Hematopoietic multipotent progenitor cell treated with erythropoietin and hydrocortisone succinate and interleukin-3 and kit ligand, for 17 days (in vitro differentiated cells): ENCODE measurements at places on chromosomes 2 and 18.

- no peak for DNase-seq
Observed at GRCh38 chr2:64322433-64322832, 131.5 kb upstream of the LGALSL start.

GRCh38 chr2:53096351-53096750 lies 671.3 kb upstream of the CHAC2 start:
- DNase-seq, result no peak

DNA sequence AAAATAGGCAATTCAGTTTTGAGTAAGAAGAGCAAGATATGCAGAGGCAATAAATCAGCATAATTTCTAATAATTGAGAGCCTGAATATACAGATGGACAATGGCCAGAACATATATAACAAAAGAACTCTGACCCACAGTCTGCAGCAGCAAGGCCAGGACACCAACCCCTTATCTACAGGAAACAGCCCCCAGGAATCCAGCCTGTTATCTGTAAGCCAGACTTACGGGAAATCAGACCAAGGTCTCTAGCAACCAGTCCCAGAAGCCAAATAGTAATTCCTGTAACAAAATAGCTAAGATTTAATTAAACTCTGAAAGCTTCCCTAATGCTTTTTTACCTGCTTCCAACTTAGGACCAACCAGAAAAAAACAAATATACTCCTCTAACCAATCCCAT lies 434.5 kb upstream of the GYPC start:
- DNase-seq, result no peak

GRCh38 chr2:20164734-20165478 lies 60.0 kb downstream of the SDC1 start:
- DNase-seq, result no peak

- no peak for DNase-seq
Observed at GRCh38 chr18:6939972-6940371, 177.6 kb downstream of the LAMA1 start.

DNA sequence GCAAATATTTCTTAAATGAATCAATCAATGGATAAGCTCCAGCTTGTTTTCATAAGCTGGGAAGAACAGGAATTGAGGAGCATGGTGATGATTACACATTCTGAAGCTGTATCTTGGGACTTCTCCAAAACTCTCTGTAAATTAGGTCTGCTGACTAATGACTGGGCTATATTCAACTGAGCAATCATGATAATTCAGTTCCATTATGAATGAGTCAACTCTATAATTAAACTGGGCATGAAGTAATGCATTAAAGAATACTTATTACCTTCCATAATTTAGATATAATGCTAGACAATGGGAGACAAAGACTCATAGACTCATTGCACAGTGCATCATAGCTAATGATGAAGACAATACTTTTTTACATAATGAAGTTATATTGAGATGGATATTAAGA lies 207.4 kb downstream of the CBLN2 start:
- DNase-seq, result no peak

- DNase-seq, result no peak
Observed at GRCh38 chr2:220586980-220587530, 959.6 kb downstream of the SLC4A3 start.

GRCh38 chr18:394262-394986 lies 106.1 kb downstream of the COLEC12 start:
- no peak for DNase-seq

DNA sequence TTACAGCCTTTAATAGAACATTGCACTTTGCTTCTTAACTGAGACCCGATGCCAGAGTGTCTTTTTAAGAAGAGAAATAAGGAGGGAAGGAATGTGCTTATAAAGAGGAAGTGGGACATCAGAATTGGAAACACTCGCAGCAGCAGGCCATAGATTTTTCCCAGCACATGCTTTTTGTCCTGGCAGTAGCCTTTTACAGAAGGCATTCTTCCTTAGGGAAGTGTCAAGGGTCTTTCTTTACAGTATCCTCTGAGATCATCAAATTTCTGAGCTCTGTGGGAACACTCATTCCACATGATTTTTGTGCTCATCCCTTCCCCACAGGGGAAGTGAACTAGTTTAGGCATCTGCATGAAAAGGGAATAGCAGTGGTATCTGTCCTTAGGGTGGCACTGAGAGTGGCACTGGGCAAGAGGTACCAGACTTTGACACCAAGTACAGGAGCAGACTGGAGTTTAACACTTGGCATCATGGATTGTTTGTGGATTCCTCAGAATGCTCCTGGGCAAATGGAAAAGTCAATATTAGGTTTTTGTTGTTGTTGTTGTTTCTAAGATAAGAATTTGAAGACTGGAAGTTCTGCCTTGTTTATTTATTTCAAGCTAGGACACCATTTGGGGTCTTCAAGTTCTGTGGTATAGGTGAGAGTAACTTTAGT lies 4.1 kb downstream of the MYO1B start:
- DNase-seq, result no peak

GRCh38 chr2:186848873-186849578 lies at the start of gene ZSWIM2:
Gene ZSWIM2, minus strand, starts transcription at chr2:186849170. Its CDS starts 40 bp downstream, at chr2:186849130.
- no peak for DNase-seq
